Stimulated activated CD8-positive, alpha-beta memory T cell treated with anti-CD3 and anti-CD28 coated beads, Interleukin-4, amount 100 ng/mL, for 1 hour (primary cell): ENCODE measurements at places on chromosomes 3 and 15.

DNA sequence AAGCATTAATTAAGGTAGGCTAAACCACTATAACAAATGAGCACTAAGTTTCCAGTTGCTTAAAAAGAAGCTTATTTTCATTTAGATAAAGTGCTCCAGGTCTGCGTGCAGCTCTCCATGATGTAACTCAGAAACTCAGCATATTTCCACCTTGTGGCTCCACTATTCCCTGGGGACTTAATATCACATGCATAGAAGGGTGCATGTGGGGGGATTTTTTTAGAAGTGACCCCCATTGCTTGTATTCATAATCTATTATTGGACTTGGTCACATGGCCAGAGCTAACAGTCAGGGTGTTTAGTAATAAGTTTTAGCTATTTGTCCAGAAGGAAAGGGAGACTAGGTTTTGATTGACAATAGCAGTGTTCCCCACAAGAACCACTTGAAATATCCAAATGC, 86.8 kb downstream of the TMCO5A start:
- DNase-seq: no peak

GRCh38 chr3:181782306-181782954, 70.7 kb downstream of the SOX2 start:
- DNase-seq: no peak

GRCh38 chr3:171101982-171102641, 75.6 kb upstream of the SLC2A2 start:
- no peak for DNase-seq

- no peak for DNase-seq
Observed at GRCh38 chr3:78732471-78732870, 1035.3 kb downstream of the ROBO1 start.

DNA sequence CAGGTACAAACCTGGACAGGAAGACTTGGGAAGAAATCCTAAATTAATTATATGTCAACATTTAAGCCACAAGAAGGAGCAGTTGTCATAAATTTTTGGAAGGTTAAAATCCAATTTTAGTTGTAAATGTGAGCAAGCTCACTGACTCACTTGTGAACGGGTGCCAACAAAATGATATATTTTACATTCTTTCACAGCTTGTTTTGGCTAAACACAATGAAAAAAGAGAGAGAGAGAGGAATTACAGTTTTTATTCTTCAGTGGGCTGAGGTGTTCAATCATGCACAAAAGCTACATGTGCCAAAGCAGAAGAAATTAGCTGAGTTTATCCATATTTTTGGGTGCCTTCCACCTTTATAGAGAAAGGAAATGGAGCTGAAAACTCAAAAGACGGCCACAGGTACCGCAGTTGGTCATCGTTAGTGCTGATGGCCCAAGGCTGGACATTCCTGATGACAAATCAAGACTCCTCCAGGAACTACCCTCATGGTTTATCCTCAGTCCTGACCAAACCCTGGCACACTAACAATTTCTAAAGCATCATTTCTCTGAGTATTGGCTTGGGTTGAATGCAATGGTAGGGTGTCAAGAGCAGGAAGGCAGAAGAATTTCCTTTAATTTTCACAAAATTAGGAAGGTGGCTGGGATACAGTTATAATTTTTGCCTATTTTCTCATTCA, 37.6 kb upstream of the WNT5A start:
- no peak for DNase-seq

- no peak for DNase-seq
Observed at GRCh38 chr3:107833722-107834416, 257.0 kb downstream of the CD47 start.

DNA sequence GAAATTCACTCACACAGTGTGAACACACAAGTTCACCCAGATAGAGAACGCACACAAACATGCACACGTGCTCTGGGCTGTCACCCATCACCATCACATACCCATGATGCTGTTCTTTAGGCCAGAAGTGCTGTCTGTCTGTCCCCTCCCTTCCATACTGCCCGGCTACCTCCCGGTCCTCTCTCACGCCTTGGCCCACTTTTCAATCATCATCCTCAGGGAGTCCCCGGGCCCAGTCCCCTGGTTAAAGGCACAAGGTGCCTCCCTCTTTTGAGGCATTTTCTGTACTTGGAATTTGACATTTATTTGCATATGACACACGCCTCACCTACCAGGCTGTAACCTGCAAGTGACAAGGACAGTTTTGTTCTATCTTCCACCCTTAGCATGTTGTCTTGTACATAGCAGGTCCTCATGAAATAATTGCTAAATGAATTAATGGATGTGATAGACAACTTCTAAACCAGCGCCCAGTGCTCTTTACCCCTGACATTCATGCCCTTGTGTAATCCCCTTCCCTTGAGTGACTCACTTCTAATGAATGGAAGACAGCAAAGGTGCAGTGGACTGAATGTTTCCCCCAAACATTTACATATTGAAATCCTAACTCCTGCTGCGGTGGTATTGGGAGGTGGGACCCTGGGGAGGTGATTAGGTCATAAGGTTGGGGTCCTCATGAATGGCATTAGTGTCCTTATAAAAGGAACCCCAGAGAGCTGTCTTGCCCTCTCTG, 73.9 kb upstream of the ADPGK start:
- no peak for DNase-seq

- DNase-seq: no peak
Observed at GRCh38 chr3:149128821-149129220, 617 bp upstream of the HPS3 start.

DNA sequence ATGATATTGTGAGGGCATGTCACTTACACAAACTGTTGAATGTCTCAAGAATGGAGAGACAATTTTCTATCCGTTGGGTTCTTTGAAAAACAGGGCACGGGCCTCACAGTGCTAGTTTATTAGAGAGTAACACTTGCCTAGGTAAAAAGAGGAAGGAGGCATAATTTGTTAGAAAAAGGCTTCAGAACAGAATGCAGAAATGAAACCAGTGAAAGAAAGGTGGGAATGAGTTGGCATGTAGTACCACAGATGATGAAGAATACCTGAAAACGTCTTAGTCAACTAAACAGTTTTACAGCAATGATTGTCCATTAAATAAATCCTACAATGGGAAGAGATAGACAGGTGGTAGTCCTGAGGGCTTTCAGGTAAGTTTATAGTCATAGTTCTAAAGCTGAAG, 1399.7 kb upstream of the CADM2 start:
- no peak for DNase-seq

- DNase-seq: no peak
Observed at GRCh38 chr3:152279479-152279878, 10.8 kb downstream of the MBNL1 start.

- DNase-seq: no peak
Observed at GRCh38 chr15:41809121-41809520, 18.8 kb upstream of the JMJD7 start.

GRCh38 chr3:190514413-190515153, 698 bp downstream of the IL1RAP start:
- no peak for DNase-seq

DNA sequence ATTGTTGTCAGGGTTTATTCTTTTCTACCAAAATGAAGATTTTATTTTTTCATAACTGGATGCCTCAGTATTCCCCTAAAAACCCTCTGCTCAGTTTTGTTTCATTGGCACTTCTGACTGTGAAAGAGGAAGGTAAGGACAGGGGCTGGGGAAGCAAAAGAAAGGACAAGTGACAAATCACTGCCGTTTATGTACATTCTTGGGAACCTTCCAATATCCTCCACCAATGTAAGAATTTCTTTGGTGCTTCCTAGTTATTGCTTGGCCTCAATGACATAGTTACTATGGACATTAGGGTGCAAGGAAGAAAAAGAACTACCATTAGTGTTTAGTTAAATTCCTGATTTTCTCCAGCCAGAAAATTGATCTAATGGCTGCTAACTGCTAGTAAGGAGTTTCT, 131.0 kb upstream of the C15orf61 start:
- no peak for DNase-seq

GRCh38 chr15:75655931-75656330, 8.2 kb downstream of the SNX33 start:
- DNase-seq: no peak

- DNase-seq: no peak
Observed at GRCh38 chr15:90221246-90221900, 12.4 kb downstream of the CIB1 start.

DNA sequence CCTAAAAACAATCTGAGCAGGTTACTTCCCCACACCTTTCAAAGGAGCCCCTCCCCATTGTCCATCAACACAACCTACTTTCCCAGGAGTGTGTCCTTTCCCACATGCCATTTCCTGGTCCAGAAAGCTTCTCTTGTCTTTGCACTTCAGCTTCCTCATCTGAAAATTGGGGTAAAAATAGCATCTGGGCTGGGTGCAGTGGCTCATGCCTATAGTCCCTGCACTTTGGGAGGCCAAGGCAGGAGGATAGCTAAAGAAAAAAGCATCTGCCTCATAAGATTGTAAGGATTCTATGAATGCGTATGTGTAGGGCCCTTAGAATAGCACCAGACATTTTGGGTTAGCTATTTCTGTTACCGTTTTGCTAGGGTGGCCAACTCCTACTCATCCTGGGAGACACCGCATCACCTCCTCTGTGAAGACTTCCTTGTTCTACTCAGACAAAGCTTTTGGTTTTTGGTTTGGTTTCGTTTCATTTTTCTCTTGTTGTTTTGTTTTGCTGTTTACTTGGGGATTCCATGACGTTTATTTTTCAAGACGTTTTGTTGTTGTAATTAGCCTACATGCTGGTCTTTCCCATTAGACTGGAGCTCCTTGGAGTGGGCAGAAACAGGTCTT, 224.4 kb upstream of the TLE3 start:
- no peak for DNase-seq

GRCh38 chr15:57415602-57416001, 39.3 kb downstream of the CGNL1 start:
- no peak for DNase-seq

DNA sequence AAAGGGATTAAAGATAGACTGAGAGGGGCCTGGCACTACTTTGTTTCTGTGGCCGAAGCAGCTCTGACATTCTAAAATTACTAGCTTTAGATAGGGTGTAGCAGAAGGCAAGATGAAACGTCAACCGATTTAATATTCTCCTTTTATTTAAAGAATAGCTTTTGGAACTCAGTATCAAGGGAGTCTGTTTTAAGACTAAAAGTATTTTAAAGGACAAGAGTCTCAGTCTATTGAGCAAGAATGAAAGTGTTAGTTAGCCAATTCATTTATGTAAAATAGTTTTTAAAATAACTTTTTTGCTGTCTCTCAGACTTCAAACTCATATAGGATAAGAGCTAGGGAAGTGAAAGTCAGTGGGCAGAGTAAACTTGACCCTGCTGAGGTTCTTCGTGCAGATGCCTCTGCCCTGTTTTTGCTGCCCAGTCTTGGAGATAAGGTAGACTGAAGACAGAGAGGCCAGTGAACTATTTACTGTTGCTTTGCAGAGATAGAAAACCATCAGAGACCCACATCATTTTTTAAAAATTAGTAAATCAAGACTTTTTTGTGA, 1090.9 kb downstream of the ROBO2 start:
- no peak for DNase-seq

DNA sequence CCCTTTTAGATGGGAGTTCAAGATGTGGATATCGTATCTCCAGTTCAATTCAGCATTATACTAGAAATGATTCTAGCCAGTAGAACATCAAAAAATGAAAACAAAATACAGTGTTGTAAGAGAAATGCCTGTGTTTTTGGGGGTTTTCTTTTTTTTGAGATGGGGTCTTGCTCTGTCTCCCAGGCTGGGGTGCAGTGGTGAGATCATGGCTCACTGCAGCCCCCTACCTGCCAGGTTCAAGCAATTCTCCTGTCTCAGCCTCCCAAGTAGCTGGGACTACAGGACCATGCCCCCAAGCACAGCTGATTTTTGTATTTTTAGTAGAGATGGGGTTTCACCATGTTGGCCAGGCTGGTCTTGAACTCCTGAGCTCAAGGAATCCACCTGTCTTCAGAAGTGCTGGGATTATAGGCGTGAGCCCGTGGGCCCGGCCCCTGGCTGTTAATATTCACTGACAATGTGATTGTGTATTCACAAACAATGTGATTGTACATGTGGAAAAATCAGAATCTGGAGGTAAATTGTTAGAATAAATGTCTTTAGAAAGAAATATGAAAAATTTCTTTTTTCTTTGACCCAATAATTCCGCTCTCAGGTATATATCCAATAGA, 59.0 kb downstream of the ARIH1 start:
- DNase-seq: no peak

- DNase-seq: no peak
Observed at GRCh38 chr15:85007741-85008397, 26.2 kb downstream of the PDE8A start.

- no peak for DNase-seq
Observed at GRCh38 chr3:140010391-140010790, 75.4 kb downstream of the CLSTN2 start.

DNA sequence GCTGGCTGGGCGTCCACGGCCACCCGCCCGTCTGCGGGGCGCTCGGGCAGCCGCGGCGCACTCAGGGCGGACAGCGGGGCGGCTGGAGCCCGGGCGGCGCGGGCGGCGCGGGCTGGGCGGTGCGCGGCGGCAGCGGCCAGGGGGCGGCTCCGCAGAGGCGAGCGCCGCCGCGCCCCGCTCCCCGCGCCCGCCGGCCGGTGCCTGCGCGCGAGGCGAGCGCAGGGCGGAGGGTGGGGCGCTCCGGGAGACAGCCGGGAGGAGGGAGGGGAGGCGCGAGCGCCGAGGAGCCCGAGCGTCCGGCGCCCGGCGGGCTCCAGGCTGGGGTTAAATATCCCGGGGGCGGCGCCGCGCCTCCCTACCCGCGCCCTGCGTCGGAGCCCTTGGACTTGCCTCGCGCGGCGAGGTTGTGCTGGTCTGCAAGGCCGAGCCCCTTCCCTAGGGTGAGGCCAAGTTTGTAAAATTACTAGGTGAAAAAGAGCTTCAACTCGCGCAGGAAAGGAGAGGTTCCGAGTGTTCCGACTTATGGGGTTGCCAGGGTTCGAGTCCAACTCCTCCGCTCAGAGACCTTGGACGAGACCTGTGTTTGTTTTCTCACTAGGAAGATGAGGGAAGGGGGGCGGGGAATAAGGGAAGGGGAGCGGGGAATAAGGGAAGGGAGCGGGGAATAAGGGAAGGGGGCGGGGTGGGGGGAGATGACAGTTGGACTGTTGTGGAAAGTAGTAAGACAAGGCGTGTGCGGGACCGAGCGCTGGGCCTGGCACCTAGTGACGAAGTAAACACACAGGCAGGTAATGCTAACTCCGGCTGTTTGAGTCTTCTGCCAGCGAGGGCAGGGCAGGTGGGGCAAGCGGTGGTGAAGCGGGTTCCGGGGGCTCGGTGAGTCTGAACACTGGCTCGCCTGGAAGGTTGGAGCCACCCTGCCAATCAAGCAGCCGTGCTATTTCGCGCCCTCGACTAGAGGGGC, at the start of gene TNFAIP8L3:
TSS of gene TNFAIP8L3 (minus strand) at position 301 of the 964 bp plus-strand sequence. CDS start 311 bp downstream, outside the sequence.
- no peak for DNase-seq

GRCh38 chr3:99954914-99955644, 137.4 kb downstream of the CMSS1 start:
- no peak for DNase-seq
